Aorta (tissue), 5 donors: ENCODE measurements at places on chromosomes 3 and 15. TPM values are rescaled to one million over a fixed set of nuclear protein-coding genes. Genes with fewer than 3 reads are reported as not detected.
A peak's percentile ranks its signal among the peaks of the same experiment; 100 is the strongest.

The TRNT1 gene
- 25.8 TPM for total RNA-seq

DNA sequence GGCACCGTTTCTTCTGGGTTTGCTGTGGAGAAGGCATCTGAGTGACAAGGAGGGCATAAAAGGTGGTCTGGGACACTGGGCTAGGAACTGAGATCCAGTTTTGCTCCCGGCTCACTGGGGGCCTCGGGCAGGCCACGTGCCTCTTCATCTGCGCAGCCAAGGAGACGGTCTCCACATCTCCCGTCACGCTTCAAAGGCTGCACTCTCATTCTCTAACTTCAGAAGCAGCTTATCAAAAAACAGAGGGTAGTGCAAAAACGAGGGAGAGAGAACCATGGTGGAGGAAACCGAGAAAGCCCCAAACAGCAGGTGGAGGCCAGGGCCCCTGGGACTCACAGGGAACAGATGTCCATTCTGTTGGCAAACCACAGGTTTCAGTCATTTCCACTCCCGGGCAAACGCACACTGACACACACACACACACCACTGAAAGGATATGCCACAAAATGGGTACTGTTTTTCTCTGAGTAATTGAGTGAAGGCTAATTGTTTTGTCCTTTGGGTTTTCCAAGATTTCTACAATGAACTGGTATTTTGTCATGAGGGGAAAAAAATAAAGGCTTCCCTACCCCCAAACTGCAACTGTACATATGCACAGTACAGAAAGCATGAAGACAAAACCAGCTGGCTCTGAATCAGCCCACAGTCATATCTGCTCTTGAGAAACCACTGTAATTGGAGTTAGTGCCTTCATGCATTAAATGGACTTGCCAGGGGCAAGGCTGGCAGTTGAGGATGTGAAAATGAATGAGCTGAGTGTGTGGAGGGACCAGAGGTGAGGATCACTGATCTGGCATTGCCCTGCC lies 71.9 kb downstream of the MGLL start:
- no peaks in the 10 kb centered on the region for H3K36me3 ChIP-seq
- H3K27ac ChIP-seq = no peak overlapping the region
- no peaks in the 10 kb centered on the region for H3K4me1 ChIP-seq

DNA sequence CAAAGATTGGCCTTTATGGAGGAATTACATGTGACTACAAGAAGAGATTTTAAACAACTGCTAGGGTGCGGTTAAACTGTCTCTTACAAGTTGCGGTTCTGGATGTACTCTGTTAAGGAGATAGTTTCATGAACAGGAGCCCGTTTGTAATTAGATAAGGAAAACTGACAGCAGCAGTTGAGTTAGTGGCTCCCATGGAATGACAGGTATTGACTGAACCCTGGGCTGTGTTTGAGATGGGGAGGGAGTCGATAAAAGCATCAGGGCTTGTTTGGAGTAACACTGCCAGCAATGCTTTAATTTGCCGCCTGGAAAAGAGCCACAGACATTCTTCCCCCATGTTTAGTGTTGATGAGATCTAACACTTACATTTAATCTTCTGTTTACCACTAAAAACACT lies 139.9 kb downstream of the ROBO2 start:
- no peak overlapping the region for H3K27ac ChIP-seq
- H3K36me3 ChIP-seq = no peaks in the 10 kb centered on the region
- no peaks in the 10 kb centered on the region for H3K27me3 ChIP-seq
- no peak overlapping the region for H3K4me3 ChIP-seq

DNA sequence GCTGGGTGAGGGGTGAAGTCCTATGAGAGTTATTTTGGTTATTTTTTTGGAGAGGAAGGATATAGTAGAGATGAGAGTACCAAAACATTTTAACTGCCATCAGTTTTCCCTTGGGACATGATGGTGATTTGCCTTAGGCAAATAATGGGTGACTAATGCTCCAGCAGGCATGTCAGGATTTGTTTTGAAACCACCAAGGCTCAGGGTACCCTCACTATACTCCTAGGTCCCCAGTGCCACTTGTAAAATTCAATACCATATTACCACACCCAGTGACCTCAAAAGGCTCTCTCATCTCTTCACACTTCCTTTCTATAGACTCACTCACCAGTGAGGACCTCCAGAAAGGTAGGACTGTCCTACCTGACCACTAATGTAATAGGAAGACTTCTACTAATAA lies 83.6 kb downstream of the WDR72 start:
- no peaks in the 10 kb centered on the region for H3K4me1 ChIP-seq
- H3K27ac ChIP-seq = no peak overlapping the region
- no peak for DNase-seq
- no peaks in the 10 kb centered on the region for H3K36me3 ChIP-seq
- H3K4me3 ChIP-seq = no peak overlapping the region

DNA sequence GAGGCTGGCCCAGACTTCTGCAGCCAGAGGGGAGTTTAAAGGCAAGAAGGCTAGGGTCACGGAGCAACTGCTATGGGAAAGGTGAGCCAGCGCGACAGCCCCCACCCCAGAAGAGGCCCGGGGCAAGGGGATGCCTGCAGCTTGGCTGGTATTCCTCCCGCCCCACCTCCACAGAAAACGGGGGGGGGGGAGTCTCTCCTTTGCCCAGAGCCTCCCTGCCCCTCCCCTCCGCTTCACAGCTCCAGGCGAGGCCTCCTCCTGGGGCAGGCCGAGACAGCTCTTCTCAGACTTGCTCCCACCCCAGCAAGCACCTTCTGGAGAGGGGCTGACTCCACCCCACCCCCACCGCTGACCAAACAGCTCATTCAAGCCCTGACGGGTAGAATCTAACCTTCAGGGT lies 13.4 kb downstream of the ANP32A start:
- no peaks in the 10 kb centered on the region for H3K27me3 ChIP-seq

- no peaks in the 10 kb centered on the region for H3K27me3 ChIP-seq
- DNase-seq = no peak
Measured at GRCh38 chr3:196641333-196642054, 2.0 kb downstream of the NRROS start.

DNA sequence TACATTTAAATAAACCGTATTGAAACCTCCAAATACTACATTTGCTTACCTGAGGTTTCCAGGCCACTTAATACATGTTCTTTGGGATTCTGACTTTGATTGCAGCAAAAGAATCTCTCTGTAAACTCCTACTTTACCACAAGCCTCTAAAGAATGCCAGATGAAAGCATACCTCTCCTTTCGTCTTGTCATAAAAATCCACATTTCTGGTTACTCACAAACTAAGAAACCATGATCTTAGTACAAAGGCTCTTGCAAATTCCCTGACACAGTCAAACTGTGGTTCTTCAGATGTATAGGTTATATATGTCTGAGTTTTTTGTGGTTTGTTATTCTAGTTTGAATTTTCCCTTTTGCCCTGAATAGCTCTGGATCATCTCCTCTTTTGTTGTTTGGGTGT lies 188.4 kb downstream of the RAP2B start:
- H3K27me3 ChIP-seq = no peaks in the 10 kb centered on the region
- no peaks in the 10 kb centered on the region for H3K4me1 ChIP-seq
- no peak overlapping the region for H3K4me3 ChIP-seq
- H3K36me3 ChIP-seq = no peaks in the 10 kb centered on the region
- DNase-seq = no peak
- H3K27ac ChIP-seq = no peak overlapping the region

DNA sequence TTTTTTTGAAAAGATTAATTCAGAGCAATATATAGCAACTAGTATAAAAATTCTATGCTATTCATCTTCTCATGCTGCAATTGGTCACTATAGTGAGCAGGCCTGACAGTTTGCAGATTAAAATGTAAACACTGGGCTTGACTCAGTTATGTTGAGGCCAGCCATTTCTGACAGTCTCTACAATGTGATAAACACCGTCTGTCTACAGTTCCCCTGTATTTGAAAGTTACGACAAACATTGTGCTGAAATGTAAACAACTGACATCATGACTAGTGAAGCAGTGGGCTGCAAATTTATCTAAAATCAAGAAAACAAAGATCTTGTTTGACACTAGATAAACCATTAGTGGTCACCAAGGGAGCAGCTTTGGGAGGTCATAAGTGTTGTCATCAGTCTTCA lies 197.4 kb downstream of the ISL2 start:
- H3K4me1 ChIP-seq = no peaks in the 10 kb centered on the region
- H3K4me3 ChIP-seq = no peak overlapping the region
- H3K27ac ChIP-seq = no peak overlapping the region
- H3K36me3 ChIP-seq = no peaks in the 10 kb centered on the region

The IQCF5 gene
- total RNA-seq = not detected

DNA sequence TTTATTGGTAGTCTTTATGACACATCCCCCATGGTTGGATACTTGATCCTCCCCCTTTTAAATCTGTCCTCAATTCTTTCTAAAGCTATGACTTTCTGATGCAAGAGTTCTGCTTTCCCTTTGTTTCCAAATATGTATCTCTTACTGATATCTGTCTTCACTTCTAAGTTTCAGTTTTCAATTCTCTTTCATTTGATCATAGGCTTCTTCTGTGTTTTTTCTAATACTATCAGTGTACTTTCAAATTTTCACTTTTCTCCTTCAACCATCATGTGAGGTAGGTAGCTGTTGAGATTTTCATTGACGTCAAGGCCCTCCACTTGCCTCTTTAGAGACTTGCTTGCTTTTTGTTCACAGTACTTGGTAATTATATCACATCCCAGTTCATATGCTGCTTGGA lies 436.5 kb downstream of the CNTN4 start:
- H3K4me1 ChIP-seq = no peaks in the 10 kb centered on the region
- DNase-seq = no peak
- no peaks in the 10 kb centered on the region for H3K27me3 ChIP-seq
- H3K4me3 ChIP-seq = no peak overlapping the region

DNA sequence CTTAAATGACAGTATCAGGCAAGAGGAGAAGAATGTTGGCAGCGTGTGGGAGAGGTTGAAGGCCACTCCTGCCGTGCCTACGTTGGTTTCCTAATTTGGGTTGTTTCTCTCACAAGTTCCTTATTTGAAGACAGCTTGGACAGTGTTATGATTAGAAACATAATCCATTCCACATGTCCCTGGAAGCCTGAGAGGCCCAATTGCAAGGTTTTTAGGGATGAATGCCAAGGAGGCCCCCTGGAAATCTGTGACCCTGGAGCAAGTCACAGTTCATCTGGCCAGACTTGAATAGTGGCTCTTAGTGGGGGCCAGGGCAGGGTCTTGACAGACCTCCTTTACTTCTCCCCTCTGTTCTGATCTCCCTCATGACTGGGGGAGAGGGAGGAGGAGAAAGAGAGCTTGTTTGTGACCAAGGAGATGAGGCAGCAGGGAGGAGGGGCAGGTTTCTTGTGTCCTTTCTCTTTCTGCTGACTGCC lies 584.4 kb upstream of the TBL1XR1 start:
- no peak overlapping the region for H3K4me3 ChIP-seq
- H3K36me3 ChIP-seq = no peaks in the 10 kb centered on the region
- DNase-seq = peak; percentile 54
- peak overlapping the region; percentile 95 for H3K27ac ChIP-seq
- no peaks in the 10 kb centered on the region for H3K27me3 ChIP-seq
- peaks cover 4% of the 10 kb centered on the region for H3K4me1 ChIP-seq

- no peak overlapping the region for H3K27ac ChIP-seq
- peak; percentile 94 for DNase-seq
- H3K4me3 ChIP-seq = peak overlapping the region; percentile 80
- no peaks in the 10 kb centered on the region for H3K4me1 ChIP-seq
- H3K27me3 ChIP-seq = no peaks in the 10 kb centered on the region
Measured at GRCh38 chr15:68578175-68578979, 416 bp upstream of the CORO2B start.

The CYP8B1 gene
- not detected for total RNA-seq

GRCh38 chr3:15903164-15903563 lies 105.4 kb upstream of the ANKRD28 start:
- H3K36me3 ChIP-seq = no peaks in the 10 kb centered on the region
- no peaks in the 10 kb centered on the region for H3K27me3 ChIP-seq
- H3K4me1 ChIP-seq = peaks cover 3% of the 10 kb centered on the region
- H3K4me3 ChIP-seq = no peak overlapping the region

The WDR93 gene
- total RNA-seq = not detected

The SOX2 gene
- 0.24 TPM for total RNA-seq

The CCR4 gene
- 0.54 TPM for total RNA-seq

The DUOXA1 gene
- total RNA-seq = 4.9 TPM

DNA sequence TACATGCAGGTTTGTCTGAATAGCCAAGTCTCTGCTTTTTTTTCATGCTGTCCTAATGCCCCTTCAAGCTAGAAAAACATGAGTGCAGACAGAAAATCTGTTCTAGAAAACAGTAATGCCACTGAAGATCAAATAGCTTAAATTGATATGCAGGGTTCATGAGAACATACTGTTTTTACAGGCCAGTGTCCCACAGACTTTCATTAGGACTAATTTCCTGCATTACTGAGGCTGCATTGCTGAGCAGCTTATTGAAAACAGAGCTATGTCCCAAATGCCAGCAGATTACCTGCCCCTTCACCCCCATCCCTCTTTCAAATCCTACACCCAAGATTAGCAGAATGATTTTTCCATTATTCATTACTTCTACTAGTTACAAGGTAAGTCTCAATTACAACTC lies 665 bp downstream of the TM4SF18 start:
- no peak overlapping the region for H3K4me3 ChIP-seq
- H3K36me3 ChIP-seq = no peaks in the 10 kb centered on the region
- no peak for DNase-seq
- H3K27me3 ChIP-seq = no peaks in the 10 kb centered on the region
- peaks cover 3% of the 10 kb centered on the region for H3K4me1 ChIP-seq

DNA sequence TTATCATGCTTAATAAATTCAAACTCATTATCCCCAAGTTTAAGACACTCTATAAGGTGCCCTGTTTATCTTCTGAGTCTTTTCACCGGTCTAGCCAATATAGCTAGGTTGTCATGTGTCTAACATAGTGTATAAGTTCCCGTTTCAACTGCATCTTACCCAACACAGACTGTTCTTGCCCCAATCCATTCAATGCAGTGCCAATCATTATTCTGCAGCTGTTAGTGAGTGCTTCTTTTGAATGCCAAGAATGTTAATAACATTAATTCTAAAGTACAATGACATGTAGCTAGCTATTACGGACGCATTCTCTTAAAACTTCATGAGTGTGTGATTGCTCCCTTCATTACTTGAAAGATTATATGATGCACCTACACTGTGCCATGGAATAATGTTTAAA lies 646.4 kb upstream of the NR2F2 start:
- no peaks in the 10 kb centered on the region for H3K36me3 ChIP-seq
- no peaks in the 10 kb centered on the region for H3K27me3 ChIP-seq
- H3K4me1 ChIP-seq = no peaks in the 10 kb centered on the region
- H3K4me3 ChIP-seq = no peak overlapping the region
- H3K27ac ChIP-seq = no peak overlapping the region
- no peak for DNase-seq

The PPP1R14D gene
- total RNA-seq = not detected

- no peaks in the 10 kb centered on the region for H3K36me3 ChIP-seq
- no peak overlapping the region for H3K4me3 ChIP-seq
- peak; percentile 25 for DNase-seq
- H3K4me1 ChIP-seq = no peaks in the 10 kb centered on the region
- H3K27me3 ChIP-seq = no peaks in the 10 kb centered on the region
Measured at GRCh38 chr3:10518506-10519150, 13.2 kb upstream of the ATP2B2 start.

GRCh38 chr3:161914703-161915417 lies 418.3 kb downstream of the OTOL1 start:
- no peaks in the 10 kb centered on the region for H3K36me3 ChIP-seq
- DNase-seq = peak; percentile 47
- no peaks in the 10 kb centered on the region for H3K27me3 ChIP-seq
- H3K27ac ChIP-seq = no peak overlapping the region
- no peaks in the 10 kb centered on the region for H3K4me1 ChIP-seq
